Right lobe of liver (tissue), 6 donors: ENCODE measurements at places on chromosomes 7 and 10. TPM values are rescaled to one million over a fixed set of nuclear protein-coding genes. Genes with fewer than 3 reads are reported as not detected.

- no peaks in the 10 kb centered on the region for H3K4me1 ChIP-seq
- no peak overlapping the region for H3K4me3 ChIP-seq
- H3K27ac ChIP-seq = no peak overlapping the region
- no peaks in the 10 kb centered on the region for H3K36me3 ChIP-seq
- no peak for DNase-seq
These were observed 17.6 kb upstream of the DLX6 start for GRCh38 chr7:96987719-96988118.

- no peaks in the 10 kb centered on the region for H3K36me3 ChIP-seq
- H3K4me3 ChIP-seq = no peak overlapping the region
- no peak overlapping the region for H3K27ac ChIP-seq
- no peak for DNase-seq
These were observed 54.0 kb upstream of the ABCB5 start for GRCh38 chr7:20561466-20561865.

- DNase-seq = no peak
- H3K27ac ChIP-seq = no peak overlapping the region
- H3K4me3 ChIP-seq = no peak overlapping the region
- H3K36me3 ChIP-seq = no peaks in the 10 kb centered on the region
These were observed 106.7 kb downstream of the PTPRE start for GRCh38 chr10:128013626-128014025.

GRCh38 chr7:47405286-47405904, 176.5 kb downstream of the TNS3 start:
- no peaks in the 10 kb centered on the region for H3K27me3 ChIP-seq
- peak overlapping the region; percentile 72 for H3K27ac ChIP-seq
- peaks cover 36% of the 10 kb centered on the region for H3K4me1 ChIP-seq
- H3K4me3 ChIP-seq = peak overlapping the region; percentile 17
- peaks cover 4% of the 10 kb centered on the region for H3K36me3 ChIP-seq

DNA sequence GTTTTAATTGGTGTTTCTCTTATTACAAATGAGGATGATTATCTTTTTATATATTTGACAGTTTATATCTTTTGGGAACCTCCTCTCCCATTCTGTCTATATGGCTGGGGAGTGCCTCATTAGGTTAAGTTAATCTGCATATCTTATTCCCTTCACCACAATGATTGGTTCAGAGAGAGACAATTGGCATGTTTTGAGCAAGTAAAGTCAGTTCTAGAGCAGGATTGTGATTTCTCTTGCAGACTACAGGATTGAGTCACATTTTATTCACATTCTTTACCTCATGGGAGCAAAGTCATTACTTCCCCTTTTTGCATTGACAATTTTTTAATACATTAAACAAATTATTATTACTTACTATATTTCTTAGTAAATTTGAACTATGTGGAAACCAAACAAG, 345.6 kb downstream of the MDFIC start:
- H3K4me3 ChIP-seq = no peak overlapping the region
- no peaks in the 10 kb centered on the region for H3K36me3 ChIP-seq
- no peaks in the 10 kb centered on the region for H3K4me1 ChIP-seq
- no peak overlapping the region for H3K27ac ChIP-seq
- H3K27me3 ChIP-seq = no peaks in the 10 kb centered on the region

- no peaks in the 10 kb centered on the region for H3K36me3 ChIP-seq
- H3K4me3 ChIP-seq = no peak overlapping the region
- H3K27me3 ChIP-seq = no peaks in the 10 kb centered on the region
- no peak overlapping the region for H3K27ac ChIP-seq
- H3K4me1 ChIP-seq = no peaks in the 10 kb centered on the region
These were observed 76.8 kb downstream of the ADK start for GRCh38 chr10:74227697-74228424.

The MYL10 gene
- total RNA-seq = not detected

DNA sequence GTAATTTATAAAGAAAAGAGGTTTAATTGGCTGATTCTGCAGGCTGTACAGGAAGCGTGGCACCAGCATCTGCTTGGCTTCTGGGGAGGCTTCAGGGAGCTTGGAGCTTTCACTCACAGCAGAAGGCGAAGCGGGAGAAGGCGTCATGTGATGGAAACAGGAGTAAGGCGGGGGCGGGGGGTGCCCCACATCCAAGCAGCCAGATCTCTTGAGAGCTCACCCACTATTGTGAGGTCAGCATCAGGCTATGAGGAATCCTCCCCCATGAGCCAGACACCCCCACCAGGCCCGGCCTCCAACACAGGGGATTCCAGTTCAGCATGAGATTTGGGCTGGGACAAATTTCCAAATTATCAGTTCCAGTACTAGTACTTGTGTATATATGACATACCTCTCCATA, 46.2 kb downstream of the WDR37 start:
- H3K4me3 ChIP-seq = no peak overlapping the region
- no peaks in the 10 kb centered on the region for H3K27me3 ChIP-seq
- H3K27ac ChIP-seq = no peak overlapping the region
- DNase-seq = no peak

DNA sequence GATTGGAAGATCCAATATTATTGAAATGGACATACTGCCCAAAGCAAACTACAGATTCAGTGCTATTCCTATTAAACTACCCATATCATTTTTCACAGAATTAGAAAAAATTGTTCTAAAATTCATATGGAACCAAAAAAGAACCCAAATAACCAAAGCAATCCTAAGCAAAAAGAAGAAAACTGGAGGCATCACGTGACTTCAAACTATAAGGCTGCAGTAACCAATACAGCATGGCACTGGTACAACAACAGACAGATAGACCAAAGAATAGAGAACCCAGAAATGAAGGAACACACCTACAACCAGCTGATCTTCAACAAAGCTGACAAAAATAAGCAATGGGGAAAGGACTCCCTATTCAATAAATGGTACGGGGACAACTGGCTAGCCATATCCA, 765.4 kb downstream of the SORCS3 start:
- no peaks in the 10 kb centered on the region for H3K36me3 ChIP-seq
- H3K4me3 ChIP-seq = no peak overlapping the region
- no peak for DNase-seq
- H3K27me3 ChIP-seq = no peaks in the 10 kb centered on the region
- no peaks in the 10 kb centered on the region for H3K4me1 ChIP-seq

The GARIN1A gene
- total RNA-seq = 0.44 TPM

DNA sequence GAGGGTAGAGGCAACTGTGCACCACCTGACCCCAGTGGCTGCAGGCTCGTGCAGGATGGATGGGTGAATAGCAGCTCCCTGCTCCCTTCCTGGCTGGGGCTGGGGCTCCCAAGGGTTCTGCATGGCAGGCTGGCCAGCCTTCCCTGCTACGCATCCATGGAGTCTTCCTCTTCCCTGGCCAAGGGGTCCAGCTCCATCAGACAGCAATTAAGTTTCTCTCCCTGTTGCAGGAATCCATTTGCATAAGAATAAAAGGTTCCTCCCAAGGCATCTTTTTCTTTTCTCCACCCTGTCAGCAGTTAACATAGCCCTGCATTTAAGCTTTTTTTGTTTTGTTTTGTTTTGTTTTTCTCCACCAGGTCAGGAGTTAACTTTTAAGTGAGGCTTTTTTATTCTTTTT, 10.0 kb upstream of the CPA2 start:
- no peaks in the 10 kb centered on the region for H3K36me3 ChIP-seq
- H3K4me3 ChIP-seq = no peak overlapping the region
- no peaks in the 10 kb centered on the region for H3K4me1 ChIP-seq
- H3K27me3 ChIP-seq = no peaks in the 10 kb centered on the region

- DNase-seq = no peak
- peaks cover 3% of the 10 kb centered on the region for H3K4me1 ChIP-seq
- peak overlapping the region; percentile 80 for H3K27ac ChIP-seq
- peak overlapping the region; percentile 26 for H3K4me3 ChIP-seq
- H3K27me3 ChIP-seq = peaks cover 31% of the 10 kb centered on the region
These were observed 3.0 kb upstream of the HOXA1 start for GRCh38 chr7:27098578-27099451.

The LIPJ gene
- total RNA-seq = 0.09 TPM

- H3K27ac ChIP-seq = no peak overlapping the region
- H3K27me3 ChIP-seq = no peaks in the 10 kb centered on the region
- no peak overlapping the region for H3K4me3 ChIP-seq
- DNase-seq = no peak
These were observed 3.8 kb downstream of the REPIN1 start for GRCh38 chr7:150372271-150373048.

DNA sequence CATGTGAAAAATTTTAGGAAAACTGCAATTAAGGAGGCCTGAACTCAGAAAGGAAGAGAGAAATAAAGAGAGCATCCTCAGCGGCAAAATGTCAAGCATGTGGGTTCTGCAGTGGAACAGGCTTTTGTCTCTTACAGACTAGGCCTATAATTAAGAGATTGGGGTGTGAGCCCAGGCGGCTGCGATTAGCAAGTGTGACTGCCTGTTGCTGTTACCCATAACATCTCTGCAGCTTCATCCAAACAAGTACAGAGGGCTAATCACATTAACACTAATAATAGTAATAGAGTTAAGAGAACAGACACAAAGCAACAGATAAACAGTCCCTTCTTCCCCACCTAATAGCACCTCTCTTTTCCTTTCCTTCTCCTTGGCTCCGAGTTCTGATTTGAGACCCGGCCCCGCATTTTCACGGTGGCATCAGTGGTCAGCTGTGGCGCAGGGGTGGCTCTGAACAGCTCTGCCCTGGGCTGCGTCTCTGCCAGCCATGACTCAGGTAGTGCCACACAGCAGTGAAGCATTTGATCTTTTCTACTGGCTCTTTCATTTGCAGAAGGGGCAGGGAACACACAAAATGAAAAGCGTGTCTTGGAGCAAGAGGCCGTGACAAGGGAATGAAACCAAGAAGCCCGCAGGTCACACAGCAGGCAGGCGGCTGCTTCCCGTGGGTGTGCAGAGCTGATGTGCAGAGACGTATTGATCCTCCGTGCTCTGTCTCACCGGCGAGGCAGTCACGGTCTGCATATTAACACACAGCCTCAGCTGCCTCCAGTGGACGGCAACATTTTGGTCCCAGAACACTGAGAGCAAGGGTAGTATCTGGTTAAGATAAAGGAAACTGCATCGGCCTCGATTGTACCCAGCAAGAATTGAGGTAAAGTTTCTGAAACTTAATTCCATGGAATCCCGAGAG, 103.1 kb downstream of the KLF6 start:
- H3K4me3 ChIP-seq = no peak overlapping the region
- H3K4me1 ChIP-seq = no peaks in the 10 kb centered on the region
- no peaks in the 10 kb centered on the region for H3K27me3 ChIP-seq
- H3K27ac ChIP-seq = no peak overlapping the region
- no peak for DNase-seq
- no peaks in the 10 kb centered on the region for H3K36me3 ChIP-seq

GRCh38 chr7:123637203-123637602, 18.5 kb upstream of the LMOD2 start:
- no peaks in the 10 kb centered on the region for H3K4me1 ChIP-seq
- DNase-seq = no peak
- no peaks in the 10 kb centered on the region for H3K27me3 ChIP-seq

- no peak overlapping the region for H3K27ac ChIP-seq
- H3K4me1 ChIP-seq = no peaks in the 10 kb centered on the region
- H3K36me3 ChIP-seq = no peaks in the 10 kb centered on the region
- no peak for DNase-seq
- H3K27me3 ChIP-seq = no peaks in the 10 kb centered on the region
These were observed 54.2 kb downstream of the FOXP2 start for GRCh38 chr7:114468844-114469243.

DNA sequence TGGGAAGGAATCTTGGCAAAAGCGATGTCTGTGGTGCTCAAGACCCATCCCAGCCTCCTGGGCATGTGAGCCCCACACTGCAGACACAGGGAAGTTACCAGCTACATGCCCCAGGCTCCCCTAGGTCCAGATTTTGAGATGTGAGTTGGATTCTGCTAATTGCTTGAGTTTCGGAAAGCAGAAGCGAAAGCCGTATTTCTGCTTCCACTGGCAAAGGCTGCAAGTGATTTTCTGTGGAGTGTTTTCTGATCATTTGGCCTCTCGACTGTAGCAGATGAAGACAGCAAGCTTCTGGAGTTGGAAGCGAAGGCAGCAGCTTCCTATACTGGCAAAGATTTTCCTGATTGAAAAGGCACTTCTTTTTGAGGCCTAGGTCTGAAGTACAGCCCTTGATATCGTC, 29.6 kb downstream of the ANKRD16 start:
- H3K27ac ChIP-seq = no peak overlapping the region
- no peaks in the 10 kb centered on the region for H3K27me3 ChIP-seq
- DNase-seq = no peak
- H3K4me1 ChIP-seq = no peaks in the 10 kb centered on the region
- no peaks in the 10 kb centered on the region for H3K36me3 ChIP-seq
- H3K4me3 ChIP-seq = no peak overlapping the region

DNA sequence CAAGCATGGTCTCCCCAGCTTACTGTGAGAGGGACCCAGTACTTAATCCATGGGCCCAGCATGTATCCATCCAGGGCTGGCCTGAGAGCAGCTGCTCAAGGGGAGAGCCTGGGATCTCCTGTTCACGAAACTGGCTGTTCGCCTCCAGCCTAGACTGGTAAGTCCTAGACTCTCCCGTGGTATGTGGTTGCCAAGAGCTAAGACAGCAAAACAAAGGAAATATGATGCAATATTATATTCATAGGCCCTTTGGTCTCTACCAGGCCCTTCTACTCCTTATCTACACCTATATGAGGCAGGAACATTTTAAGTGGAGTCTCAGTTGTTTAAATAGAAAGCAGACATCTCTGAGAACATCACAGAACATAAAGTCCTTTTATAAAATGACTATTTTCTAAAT, 28.9 kb upstream of the STK17A start:
- no peak for DNase-seq
- H3K4me3 ChIP-seq = no peak overlapping the region
- H3K4me1 ChIP-seq = no peaks in the 10 kb centered on the region
- no peaks in the 10 kb centered on the region for H3K27me3 ChIP-seq
- no peak overlapping the region for H3K27ac ChIP-seq

DNA sequence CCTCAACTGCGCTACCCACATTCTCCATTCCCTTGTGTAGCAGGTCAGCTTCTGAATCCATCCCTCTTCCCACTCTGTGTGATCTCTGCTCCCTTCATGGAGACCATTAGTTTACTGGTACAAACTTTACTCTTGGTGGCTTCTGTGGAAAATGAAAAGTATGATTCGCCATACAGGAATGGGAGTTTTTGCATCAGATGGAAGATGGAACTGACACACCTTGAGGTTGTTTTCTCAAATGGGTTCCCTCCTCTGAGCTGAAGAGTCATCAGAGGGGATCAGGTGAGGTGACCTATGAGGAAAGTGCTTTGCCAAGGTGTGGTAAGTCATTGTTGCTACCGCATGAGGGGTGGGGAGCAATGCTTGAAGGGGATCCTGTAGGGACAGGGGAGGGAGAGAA, 266.8 kb downstream of the INHBA start:
- no peak overlapping the region for H3K27ac ChIP-seq
- no peaks in the 10 kb centered on the region for H3K27me3 ChIP-seq
- no peak overlapping the region for H3K4me3 ChIP-seq
- H3K36me3 ChIP-seq = no peaks in the 10 kb centered on the region

GRCh38 chr10:119817991-119818888, 54.4 kb downstream of the MCMBP start:
- no peaks in the 10 kb centered on the region for H3K36me3 ChIP-seq
- H3K4me3 ChIP-seq = no peak overlapping the region
- H3K27me3 ChIP-seq = no peaks in the 10 kb centered on the region

The PAPOLB gene
- not detected for total RNA-seq

The ABCB4 gene
- 57.2 TPM for total RNA-seq

The TMEM176A gene
- 655 TPM for total RNA-seq

The LIPK gene
- total RNA-seq = not detected
